CD4-positive, alpha-beta T cell treated with Interleukin-21 for 1 hour (primary cell): ENCODE measurements at places on chromosomes 6 and 20.

- no peak for DNase-seq
Measured at GRCh38 chr20:44537993-44538392, 16.1 kb upstream of the SERINC3 start.

DNA sequence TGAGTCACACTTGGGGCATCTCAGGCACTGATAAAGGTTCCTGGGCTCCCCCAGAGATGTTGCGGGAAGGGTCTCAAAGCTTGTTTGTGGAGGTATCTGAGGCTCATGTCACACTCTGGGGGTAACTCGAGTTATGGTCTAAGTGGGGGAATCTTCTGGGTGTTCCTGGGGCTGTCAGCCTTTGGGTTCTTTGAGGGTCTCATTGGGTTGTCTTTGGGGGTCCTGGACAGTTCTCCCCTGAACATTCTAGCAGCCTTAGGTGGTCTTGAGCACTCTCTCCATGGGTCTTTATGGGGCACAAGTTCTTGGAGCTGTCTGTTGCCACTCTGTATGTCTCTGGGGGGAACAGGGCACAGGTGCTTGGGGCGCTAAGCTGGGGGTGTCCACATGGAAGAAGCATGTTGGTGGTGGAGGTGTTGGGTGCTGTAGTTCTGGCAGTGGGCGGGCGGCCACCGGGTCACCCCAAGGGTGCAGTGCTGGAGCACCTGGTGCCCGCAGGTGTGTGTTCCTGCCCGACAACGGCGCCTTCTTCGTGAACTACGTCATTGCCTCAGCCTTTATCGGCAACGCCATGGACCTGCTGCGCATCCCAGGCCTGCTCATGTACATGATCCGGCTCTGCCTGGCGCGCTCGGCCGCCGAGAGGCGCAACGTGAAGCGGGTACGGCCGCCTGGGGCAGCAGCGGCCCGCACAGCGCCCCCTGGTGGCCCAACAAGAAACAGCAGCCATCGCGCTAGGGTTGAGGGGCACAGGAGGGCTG is 7.1 kb upstream of the CAPN11 start:
- DNase-seq = peak; percentile 78

- peak; percentile 49 for DNase-seq
Measured at GRCh38 chr20:63977739-63978276, 1.6 kb downstream of the SAMD10 start.

DNA sequence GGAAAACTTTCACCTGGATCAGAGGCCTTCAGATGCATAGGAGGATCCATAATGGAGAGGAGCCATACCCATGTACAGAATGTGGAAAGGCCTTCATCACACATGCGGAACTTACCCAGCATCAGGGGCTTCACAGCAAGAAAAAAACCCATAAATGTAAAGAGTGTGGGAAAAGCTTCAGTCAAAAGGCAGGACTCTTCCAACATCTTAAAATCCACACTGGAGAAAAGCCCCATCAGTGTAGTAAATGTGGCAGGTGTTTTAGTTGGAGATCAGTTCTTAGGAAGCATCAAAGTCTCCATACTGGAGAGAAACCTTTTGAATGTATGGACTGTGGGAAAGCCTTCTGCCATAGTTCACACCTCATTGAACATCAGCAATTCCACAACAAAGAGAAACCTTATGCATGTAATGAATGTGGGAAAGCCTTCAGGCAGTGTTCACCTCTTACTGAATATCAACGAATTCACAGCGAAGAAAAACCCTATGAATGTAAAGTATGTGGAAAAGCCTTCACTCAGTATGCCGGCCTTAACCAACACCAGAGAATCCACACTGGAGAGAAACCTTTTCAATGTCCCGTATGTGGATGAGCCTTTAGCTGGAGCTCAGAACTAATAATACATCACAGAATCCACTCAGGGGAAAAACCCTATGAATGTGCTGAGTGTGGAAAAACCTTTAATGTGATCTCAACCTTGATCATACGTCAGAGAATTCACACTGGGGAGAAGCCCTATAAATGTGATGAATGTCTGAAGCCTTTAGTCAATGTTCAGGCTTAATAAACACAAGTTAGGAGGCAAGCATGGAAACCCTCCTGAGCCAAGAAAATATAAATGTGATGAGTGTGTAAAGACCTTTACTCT is 36.7 kb upstream of the ZSCAN9 start:
- DNase-seq = no peak

- DNase-seq = no peak
Measured at GRCh38 chr6:161200610-161201370, 73.1 kb downstream of the AGPAT4 start.

DNA sequence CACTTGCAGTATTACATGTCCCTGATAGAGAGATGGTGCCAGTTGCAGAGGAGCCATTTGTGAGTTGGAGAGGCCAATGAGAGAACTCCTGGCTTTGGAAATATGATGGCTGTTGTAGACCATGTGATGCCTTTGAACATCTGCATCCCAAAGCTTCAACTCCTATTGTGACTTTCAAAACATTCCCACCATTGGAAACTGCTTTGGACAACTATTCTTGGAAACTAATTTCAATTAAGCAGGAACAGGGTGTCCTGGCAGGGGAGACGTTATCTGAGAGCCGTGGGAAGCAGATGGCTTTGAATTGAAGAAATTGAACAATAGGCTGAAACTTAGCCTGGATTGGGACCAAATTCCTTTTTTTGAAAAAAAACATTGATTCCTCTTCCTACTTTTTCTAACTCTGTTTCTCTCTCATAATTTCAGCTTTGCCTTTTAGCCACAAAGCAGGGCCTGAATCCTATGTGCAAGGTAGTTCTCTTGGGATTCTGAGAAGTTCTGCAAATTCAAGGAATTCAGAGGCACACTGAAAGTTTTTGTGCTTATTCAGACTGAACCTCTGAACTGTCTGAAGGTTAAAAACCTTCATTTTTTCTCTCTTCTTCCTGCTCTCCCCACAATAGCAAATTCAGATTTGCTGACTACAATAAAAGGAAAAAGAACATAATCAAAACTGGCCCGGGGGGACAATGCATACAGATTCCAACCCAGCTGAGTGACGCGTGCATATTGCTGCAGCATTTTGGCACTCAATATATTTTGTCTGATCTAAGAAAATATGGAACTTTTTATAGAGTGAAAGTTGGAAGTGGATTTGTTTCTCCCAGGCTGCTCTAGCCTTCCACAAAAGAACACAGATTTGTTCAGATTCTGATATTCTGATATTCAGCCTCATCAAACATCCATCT is 720.4 kb upstream of the CHD6 start:
- no peak for DNase-seq

- peak; percentile 6 for DNase-seq
Measured at GRCh38 chr20:37651932-37652331, 41.9 kb upstream of the CTNNBL1 start.

- no peak for DNase-seq
Measured at GRCh38 chr6:35432291-35432690, 19.8 kb upstream of the FANCE start.

DNA sequence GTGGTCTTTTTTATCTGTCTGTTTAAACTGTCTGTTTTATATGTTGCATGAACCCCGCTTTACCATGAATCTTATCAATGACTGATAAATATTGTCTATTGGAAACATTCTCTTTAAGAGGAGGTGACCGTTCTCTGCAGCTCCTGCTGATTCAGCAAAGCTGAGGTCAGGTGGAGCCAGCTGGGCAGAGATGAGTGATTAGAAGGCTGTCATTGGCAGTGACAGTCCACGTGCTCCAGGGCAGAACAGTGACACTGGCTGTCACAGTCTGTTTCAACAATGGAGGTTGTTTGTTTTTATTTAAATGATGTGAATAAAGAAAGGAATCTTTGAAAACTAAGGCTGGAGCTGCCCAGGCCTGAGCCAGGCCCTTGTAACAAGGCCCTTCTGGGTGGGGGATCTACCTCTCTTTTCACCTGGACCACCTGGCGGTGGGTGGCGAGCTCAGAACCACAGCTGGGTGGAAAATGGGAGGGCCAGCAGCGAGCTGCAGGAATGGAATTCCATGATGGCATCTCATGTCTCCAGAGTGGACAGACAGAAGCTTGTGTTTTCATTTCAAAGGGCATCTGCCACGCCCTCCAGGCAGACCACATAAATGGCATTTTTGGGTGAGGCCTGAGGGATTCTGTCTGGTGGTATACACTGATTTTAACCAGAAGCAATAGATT is 12.6 kb downstream of the SYNJ2 start:
- DNase-seq = no peak
